ENCODE measurements at places on chromosomes 3 and 15.

GRCh38 chr3:149042789-149043386 is 43.4 kb downstream of the HLTF start:
- no peak for DNase-seq

- no peak for DNase-seq
These were observed 4.9 kb downstream of the TMED3 start for GRCh38 chr15:79315623-79316328.

GRCh38 chr15:56523521-56523920 is 58.6 kb upstream of the MNS1 start:
- DNase-seq = no peak

DNA sequence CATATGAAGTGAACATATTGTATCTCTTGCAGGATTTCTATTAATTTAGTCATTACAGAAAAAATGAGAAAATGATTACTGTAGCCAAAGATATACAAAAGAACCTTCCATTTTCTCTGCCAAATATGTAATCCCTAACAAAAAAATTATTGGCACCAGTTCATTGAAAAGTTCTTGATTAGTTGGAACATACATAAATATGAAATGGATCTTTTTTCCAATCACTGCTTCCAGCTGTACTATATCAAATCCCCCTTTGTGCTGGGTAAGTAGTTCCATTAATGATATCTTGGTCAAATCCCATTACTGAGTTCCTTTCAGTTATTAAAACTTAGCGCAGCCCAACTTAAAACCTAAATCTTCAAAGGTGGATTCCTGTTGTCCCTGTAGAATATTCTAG is 263.8 kb downstream of the SLC9A9 start:
- no peak for DNase-seq

GRCh38 chr15:94965593-94965992 is 734.2 kb downstream of the MCTP2 start:
- DNase-seq = no peak

DNA sequence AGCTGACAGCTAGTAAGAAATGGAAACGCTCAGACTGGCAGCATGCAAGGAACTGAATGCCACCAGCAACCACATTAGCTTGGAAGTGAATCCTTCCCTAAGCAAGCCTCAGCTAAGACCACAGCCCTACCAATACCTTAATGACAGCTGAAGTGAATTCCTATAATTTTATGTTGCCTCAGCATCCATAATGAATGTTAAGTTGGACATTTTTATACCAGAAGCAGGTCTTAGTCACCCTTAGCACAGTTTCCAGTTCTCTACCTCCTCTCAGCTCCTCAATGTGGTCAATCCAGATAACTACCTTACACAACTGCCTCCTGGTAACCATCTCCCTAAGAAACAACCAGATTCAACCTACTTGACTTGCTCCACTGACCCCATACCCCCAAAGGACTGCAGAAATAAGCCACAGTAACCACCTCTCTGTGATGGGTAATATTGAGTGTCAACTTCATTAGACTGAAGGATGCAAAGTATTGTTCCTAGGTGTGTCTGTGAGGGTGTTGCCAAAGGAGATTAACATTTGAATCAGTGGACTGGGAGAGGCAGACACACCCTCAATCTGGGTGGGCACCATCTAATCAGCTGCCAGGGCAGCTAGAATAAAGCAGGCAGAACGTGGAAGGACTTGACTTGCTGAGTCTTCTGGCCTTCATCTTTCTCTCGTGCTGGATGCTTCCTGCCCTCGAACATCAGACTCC is 33.5 kb downstream of the NEDD4 start:
- DNase-seq = no peak
